IPS DF 6.9 (cell line): ENCODE measurements at places on chromosomes 4 and X.

DNA sequence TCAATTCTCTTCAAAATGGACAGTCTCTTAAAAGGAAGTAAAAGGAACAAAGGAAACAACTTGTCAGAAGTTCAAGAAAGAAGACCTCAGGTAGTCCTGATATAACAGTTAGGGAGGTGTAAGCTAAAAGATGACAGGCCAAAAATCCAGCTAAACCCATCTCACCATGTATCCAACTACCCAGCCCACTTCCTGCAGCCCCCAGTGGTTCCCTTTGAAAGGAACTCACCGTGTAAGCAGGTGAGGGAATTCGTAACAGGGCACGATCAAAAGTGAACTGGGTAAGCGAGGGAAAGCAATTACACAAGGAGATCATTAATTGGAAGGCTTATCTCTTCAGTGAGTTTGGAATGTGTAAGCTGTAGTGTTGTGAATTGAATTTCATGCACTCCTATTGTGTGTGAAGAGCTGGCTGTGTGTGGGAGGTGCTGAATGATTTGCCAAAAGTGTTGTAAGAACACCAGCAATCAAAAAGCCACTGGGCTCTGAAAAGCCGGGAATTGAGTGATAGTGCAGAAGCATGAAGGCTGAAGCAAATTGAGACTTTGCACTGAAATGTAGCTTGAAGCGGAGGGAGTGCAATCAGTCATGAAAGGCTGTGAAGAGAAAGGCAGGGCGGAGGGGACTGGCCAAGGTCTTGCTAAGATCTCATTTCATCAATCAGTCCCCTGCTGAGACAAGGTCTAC lies 914.2 kb upstream of the LCORL start:
- no peak for DNase-seq

DNA sequence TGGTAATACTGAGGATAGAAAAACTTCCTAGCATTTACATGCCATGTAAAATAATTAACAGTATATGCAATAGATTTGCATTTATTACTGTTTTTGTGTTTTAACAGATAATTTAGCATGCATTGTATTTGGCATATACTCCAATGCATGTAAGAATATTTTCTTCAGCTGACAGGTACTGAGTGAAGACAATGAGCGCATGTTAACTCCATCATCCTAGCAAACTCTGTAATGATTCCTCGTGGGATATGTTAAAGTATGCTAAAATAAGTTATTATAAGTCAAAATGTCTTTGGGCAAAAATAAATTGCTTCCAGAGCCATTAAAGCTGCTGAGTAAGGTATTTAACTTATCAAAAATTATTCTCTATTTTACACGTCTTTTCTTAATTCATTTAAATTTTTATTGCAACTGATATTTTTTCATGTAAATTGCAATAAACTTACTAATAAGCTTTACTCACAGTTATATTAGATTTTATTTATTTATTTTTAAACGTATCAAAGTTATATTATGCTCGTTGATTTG lies 616.4 kb upstream of the NDST4 start:
- DNase-seq: no peak

DNA sequence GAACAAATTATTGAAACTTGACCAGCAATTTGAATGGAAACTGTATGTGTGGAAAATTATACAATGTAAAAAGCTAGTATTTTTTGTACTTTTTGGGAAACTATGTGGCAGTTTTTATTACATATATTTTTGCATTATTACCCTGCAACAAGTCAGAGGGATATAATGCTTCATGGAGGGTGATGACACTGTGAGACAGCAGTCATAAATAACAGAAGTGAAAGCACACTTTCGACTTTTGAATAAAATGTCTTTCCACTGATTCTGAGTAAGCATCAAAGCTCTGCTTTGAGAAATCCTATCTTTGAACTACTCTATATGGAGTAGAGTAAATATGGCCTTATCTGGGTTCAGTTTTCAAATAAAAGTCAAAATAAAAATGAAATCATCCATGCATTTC lies 122.6 kb upstream of the PABPC4L start:
- no peak for DNase-seq

DNA sequence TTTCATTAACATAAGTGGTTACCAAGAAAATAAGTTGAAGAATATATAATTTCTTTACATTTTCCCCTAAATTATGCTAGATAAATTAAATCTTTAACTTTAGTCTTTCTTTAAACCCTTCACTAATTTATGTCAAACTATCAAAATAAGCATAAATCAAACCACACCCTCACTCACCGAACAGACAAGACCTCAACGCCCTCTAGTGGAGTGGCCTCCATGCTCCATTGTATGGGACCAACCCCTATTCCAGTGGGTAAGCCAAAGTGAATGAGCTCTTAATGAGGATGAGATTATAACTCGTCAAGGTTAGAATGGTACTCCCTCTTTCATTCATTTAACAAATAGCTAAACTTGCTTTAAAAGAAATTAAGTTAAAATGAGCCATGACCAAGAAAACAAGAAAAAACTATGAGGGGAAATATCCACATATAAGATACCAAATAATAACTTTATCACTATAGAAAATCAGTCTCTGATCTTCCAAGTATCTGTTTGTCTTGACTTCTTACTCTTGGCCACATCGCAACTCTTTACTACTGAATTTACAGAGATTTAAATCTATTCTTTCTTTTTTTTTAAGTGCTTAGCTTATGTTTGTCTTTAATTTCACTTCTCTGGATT lies 15.6 kb upstream of the BBS12 start:
- DNase-seq: peak; percentile 57

GRCh38 chrX:15507005-15507404 lies 6.4 kb downstream of the BMX start:
- DNase-seq: no peak

GRCh38 chrX:135531813-135532212 lies 11.4 kb downstream of the INTS6L start:
- DNase-seq: no peak

GRCh38 chr4:109389369-109390114 lies 44.1 kb upstream of the SEC24B start:
- DNase-seq: no peak

DNA sequence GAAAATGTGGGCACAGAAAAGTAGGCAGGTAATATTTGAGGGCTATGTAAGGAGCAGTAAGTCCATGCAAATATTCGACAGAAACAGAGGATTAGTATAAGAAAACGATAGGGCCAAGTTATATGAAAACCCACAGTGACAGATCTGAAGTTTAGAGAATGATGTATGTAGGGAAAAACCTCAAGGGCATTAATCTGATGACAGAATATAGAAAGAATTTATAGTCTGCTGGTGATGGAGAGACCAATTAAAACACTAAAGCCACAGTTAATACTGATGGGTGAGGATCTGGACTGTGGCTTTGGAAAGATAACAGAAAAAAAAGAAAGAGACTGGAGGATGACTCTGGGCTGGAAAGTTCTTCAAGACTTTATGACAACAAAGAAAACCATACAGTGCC lies 169.7 kb downstream of the PALLD start:
- DNase-seq: no peak

GRCh38 chr4:149056615-149057014 lies 614.4 kb upstream of the NR3C2 start:
- DNase-seq: no peak

- DNase-seq: no peak
Observed at GRCh38 chr4:162485486-162485885, 321.7 kb upstream of the FSTL5 start.

DNA sequence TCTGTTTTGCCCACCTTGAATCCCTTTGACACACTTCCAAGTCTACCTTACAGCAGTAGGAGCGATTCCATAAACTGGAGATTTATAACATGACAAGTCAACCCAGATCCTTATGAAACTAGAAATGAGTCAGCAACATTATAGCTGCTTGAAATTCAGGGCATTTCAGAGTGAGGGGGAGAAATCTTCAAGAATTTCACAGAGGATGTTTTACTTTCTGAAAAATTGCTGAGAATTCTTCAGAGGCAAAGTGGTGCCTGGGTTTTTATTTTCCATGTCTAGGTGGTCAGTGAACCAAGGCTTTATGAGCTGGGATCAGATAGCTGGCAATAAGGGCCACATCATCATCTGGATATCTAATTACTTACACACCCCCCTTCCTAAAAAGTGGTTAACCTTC lies 119.8 kb downstream of the PPARGC1A start:
- no peak for DNase-seq

DNA sequence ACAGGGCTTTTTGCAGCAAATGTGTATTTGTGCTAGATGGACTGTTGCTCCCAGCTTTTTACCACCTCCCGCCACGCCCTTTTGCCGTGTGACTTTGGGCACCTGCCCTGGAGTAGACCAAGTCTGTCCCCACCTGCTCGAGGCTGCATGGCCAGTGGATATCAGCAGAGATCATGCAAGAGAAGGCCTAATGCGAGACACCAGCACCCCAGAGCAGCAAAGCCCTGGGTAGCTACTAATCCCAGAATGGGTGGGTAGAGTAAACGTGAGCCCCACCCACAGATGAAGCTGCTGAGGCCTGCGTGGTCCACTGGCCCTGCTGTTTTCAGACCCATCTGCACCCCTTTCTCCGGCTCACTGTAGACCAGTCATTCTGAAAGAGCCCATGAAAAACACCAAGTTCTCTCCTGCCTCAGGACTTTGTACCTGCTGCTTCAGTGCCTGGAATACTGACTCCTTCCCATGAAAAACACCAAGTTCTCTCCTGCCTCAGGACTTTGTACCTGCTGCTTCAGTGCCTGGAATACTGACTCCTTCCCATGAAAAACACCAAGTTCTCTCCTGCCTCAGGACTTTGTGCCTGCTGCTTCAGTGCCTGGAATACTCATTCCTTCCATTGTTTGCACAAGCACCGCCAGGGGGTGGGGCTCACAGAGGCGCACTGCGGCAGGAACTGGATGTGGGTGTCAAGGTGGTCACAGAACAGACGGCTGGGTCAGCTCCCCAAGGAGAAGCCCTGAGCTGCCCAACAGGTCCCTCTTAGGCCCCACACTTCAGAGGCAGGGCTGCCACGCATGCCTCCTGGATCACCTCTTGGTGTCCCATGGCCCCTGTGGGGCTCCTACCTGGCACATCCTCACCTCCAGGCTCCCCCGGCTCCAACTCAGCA lies 5.1 kb upstream of the TNIP2 start:
- no peak for DNase-seq

GRCh38 chrX:2934715-2935710 lies 5.9 kb upstream of the ARSD start:
- DNase-seq: no peak

DNA sequence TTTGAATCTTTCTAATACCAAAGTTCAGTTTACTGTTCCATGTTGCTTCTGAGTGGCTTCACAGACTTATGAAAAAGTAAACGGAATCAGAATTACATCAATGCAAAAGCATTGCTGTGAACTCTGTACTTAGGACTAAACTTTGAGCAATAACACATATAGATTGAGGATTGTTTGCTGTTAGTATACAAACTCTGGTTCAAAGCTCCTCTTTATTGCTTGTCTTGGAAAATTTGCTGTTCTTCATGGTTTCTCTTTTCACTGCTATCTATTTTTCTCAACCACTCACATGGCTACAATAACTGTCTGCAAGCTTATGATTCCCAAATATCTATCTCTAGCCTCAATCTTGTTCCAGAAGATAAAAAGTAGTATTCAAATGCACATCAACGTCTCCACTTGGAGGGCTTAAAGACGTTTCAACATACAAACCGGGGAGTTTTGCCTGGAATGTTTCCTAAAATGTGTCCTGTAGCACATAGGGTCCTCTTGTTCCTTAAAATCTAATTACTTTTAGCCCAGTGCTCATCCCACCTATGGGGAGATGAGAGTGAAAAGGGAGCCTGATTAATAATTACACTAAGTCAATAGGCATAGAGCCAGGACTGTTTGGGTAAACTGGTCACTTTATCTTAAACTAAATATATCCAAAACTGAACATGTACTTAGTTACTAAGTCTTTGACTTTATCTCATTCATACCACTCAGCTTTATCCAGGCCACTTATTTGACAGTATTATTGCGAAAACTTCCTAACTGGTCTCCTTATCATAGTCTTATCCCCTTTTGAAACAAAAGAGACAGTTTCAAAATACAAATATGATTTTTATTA lies 3.6 kb upstream of the AFP start:
- no peak for DNase-seq

GRCh38 chrX:46015653-46016052 lies 529.6 kb downstream of the ZNF674 start:
- no peak for DNase-seq

- no peak for DNase-seq
Observed at GRCh38 chr4:7014815-7015214, 28.4 kb upstream of the TADA2B start.

DNA sequence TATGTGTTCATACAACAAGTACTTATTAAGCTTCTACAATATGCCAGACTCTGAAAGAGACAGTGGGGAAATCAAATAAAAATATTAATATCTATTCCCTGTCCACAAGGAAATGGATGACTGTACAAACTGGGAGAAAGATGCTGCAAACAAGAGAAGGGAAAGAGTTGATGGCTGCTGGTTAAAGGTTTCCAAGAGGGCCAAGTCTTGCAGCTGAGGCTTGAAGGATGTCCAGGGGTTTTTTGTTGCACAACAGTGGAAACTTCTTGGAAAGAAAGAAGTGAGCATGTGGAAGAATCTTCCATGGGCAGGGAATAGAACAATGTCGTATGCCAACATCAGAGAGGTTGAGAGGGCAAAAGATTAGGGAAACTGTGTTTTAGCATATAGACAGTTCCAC lies 95.8 kb downstream of the MID1 start:
- DNase-seq: no peak

GRCh38 chr4:108483079-108483478 lies 137.3 kb upstream of the RPL34 start:
- no peak for DNase-seq

GRCh38 chr4:7083597-7084563 lies 16.0 kb upstream of the GRPEL1 start:
- DNase-seq: no peak

DNA sequence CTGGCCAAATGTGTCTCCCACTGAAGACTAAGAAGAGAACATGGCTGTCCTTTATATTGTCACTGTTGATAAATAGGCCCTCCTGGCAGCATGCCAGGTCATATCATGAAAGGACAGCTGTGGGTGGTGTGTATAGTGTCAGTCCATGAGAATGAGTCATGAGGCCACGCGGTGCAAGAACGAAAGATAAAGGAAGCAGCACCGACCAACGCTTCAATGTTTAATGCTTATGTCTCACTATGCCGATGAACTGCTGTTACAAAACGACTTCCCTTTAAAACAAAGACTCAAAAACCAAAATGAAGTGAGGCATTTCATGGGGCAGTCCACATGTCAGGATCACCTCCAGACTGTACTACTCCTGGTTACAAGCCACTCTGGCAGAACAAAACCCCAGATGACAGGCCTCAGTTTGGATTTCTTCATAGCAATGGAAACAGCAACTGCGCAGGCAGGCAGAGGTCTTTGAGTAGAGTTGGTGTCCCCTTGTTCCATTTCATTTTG lies 5.2 kb upstream of the TCEANC start:
- DNase-seq: no peak

GRCh38 chr4:27003642-27004113 lies 143.0 kb downstream of the STIM2 start:
- DNase-seq: no peak

DNA sequence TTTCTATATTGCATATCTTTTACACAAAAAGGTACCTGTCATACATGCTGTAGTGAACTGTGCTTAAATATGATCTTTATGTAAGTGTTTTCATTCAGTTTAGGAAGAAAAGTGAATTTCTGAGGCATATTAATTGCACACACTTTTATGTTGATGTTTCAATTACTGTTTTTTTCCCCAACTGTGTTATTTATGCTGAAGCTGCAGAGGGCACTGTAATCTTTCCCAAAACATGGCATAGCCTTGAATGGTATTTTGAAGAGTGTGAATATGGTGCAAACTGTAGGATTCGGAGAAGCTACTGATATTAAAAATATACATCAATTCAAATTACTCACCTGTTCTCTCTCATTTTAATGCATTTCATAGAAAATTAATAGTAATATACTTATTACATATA lies 6.0 kb upstream of the CENPE start:
- no peak for DNase-seq

GRCh38 chrX:57422790-57423189 lies 136.3 kb downstream of the FAAH2 start:
- DNase-seq: no peak
